ENCODE measurements at places on chromosomes 16 and 17.

GRCh38 chr16:53031323-53031942, 21.3 kb downstream of the CHD9NB start:
- no peaks in the 10 kb centered on the region for H3K36me3 ChIP-seq
- H3K27ac ChIP-seq, result no peak overlapping the region
- H3K4me3 ChIP-seq, result no peak overlapping the region
- H3K27me3 ChIP-seq, result no peaks in the 10 kb centered on the region
- peaks cover 5% of the 10 kb centered on the region for H3K4me1 ChIP-seq

DNA sequence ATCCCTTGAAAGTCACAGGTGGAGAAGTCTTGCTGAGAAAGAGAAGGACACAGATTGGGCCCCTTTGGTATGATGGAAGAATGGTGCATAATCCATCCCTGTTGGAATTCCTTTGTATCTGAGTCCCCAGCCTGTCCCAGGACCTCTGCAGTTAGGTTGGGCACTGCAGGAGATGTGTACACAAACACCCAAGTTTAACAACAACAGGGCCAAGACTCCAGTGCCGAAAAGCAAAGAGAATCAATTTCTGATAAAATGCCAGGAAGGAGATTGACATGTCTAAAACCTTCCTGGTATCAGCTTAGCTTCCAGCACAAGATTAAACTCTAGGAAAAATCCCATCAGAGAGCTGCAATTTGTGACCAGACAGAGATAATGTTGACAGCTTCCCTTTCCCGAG, 32.9 kb downstream of the KATNIP start:
- H3K4me1 ChIP-seq, result no peaks in the 10 kb centered on the region
- H3K4me3 ChIP-seq, result no peak overlapping the region
- DNase-seq, result no peak
- no peaks in the 10 kb centered on the region for H3K27me3 ChIP-seq

- DNase-seq, result no peak
- H3K27ac ChIP-seq, result no peak overlapping the region
- no peak overlapping the region for H3K4me3 ChIP-seq
- H3K36me3 ChIP-seq, result peaks cover 97% of the 10 kb centered on the region
These were observed 23.9 kb downstream of the SRCAP start for GRCh38 chr16:30722916-30723315.

GRCh38 chr17:9792181-9792840, 919 bp upstream of the DHRS7C start:
- no peak overlapping the region for H3K27ac ChIP-seq
- H3K4me3 ChIP-seq, result no peak overlapping the region
- H3K27me3 ChIP-seq, result no peaks in the 10 kb centered on the region
- H3K36me3 ChIP-seq, result no peaks in the 10 kb centered on the region

DNA sequence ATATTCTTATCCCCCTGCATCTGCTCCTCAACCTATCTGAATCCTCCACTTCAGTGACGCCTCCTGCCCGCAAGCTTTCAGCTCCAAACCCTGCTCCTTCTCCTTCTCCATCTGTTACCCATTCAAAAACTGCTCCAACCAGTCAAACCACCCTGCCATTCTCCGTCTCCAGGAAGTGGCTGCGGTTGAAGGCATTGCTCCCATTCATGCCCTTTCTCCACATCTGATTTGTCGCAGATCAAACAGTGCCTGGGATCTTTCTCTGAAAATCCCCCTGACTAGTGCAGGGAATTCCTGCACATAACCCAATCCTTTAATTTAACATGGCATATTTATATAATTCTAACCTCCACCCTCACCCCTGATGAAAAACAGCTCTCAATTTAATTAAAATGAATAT, 56.3 kb downstream of the SLFN5 start:
- DNase-seq, result no peak
- no peaks in the 10 kb centered on the region for H3K27me3 ChIP-seq
- no peak overlapping the region for H3K27ac ChIP-seq
- H3K4me1 ChIP-seq, result no peaks in the 10 kb centered on the region
- no peaks in the 10 kb centered on the region for H3K36me3 ChIP-seq

- no peaks in the 10 kb centered on the region for H3K4me1 ChIP-seq
- no peaks in the 10 kb centered on the region for H3K36me3 ChIP-seq
- no peaks in the 10 kb centered on the region for H3K27me3 ChIP-seq
- H3K4me3 ChIP-seq, result no peak overlapping the region
These were observed 50.2 kb downstream of the DNAH3 start for GRCh38 chr16:21100447-21100846.

DNA sequence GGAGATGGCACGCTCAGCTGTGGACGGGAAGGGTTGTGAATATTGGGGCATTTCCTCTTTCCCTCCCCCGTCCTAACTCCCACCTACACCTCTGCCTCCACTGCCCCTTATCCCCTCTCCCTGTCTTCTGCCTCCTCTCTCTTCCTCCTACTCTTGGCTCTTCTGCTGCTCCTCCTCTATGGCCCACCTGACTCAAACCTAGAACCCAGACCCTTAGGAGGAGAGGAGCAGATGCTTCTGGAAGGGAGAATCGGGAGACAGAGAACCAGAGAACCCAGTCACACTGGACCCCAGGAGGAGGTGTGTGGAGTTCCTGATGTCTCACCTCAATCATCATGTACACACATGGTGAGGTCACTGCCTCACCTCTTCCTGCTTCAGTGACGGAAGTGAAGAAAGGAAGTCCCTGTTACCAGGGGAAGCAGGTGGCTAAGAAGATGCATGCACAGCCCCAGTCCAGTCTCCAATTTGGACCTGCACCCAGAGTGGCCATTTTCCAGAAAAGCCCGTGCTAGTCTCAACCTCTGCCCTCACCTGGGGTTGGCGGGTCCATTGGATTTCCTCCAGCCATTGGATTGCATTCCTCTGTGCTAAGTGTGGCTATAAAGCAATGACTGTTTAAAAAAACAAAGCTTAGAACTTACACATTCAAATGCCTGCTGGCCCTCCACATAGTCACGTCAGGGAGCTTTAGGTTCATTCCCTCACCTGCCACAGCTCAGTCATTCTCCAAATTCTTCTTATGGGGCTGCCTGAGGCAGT, 4.0 kb downstream of the RNF222 start:
- H3K27ac ChIP-seq, result no peak overlapping the region
- no peaks in the 10 kb centered on the region for H3K4me1 ChIP-seq
- H3K36me3 ChIP-seq, result no peaks in the 10 kb centered on the region
- H3K4me3 ChIP-seq, result no peak overlapping the region
- DNase-seq, result no peak

DNA sequence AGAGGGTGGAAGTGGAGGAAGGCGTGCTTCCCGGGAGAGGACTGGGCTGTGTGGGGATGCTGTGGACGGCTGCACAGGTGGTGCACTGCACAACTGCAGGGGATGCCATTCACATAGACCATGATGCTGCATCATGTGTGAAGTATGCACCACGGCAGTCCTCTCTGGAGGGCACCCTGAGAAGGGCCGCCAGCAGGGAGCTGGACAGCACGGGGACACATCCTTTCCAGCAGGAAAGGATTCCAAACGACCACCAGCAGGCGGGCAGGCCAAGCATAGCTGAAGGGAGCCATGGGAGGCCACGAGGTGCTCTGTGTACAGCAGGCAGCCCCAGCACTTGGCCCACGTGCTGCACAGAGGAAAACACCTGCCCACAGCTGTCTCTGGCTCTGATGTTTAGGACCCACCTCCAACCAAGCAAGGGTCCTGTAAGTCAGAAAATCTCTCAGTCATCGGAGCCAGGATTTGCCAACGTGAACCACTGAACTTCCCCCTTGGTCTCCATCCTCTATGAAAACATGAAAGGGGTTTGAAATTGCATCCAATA, 10.1 kb downstream of the ACTG1 start:
- H3K27me3 ChIP-seq, result no peaks in the 10 kb centered on the region
- no peaks in the 10 kb centered on the region for H3K36me3 ChIP-seq
- no peaks in the 10 kb centered on the region for H3K4me1 ChIP-seq
- no peak overlapping the region for H3K27ac ChIP-seq
- no peak for DNase-seq

DNA sequence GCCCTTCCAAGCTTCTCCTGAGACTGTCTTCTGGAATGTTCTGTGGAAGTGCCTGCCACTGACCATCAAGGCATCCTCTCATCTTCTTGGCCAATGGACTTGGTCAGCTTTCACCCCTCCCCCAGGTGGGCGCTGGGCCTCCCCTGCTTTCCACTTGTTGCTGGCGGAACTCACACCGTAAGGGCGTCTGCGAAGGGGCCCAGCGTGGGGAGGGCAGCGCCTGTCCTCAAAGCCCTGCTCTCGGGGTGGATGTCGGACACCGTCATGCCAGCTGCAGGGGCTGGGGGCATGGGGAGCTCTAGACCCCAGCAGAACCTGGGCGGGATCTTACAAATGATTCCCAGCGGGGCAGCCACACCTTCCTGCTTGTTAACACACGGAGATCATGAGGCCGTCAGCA, 11.6 kb upstream of the ZFPM1 start:
- H3K27me3 ChIP-seq, result peaks cover 14% of the 10 kb centered on the region
- no peak overlapping the region for H3K4me3 ChIP-seq
- no peaks in the 10 kb centered on the region for H3K4me1 ChIP-seq
- DNase-seq, result no peak
- no peaks in the 10 kb centered on the region for H3K36me3 ChIP-seq
- H3K27ac ChIP-seq, result no peak overlapping the region

- no peak for DNase-seq
- H3K36me3 ChIP-seq, result no peaks in the 10 kb centered on the region
- no peak overlapping the region for H3K4me3 ChIP-seq
- H3K4me1 ChIP-seq, result peaks cover 8% of the 10 kb centered on the region
- peak overlapping the region; percentile 9 for H3K27ac ChIP-seq
These were observed 102.4 kb downstream of the ABCC12 start for GRCh38 chr16:48053418-48053745.

- no peak overlapping the region for H3K4me3 ChIP-seq
- no peaks in the 10 kb centered on the region for H3K36me3 ChIP-seq
- H3K27me3 ChIP-seq, result no peaks in the 10 kb centered on the region
- no peak for DNase-seq
These were observed 595.4 kb downstream of the MAF start for GRCh38 chr16:79005096-79005495.

DNA sequence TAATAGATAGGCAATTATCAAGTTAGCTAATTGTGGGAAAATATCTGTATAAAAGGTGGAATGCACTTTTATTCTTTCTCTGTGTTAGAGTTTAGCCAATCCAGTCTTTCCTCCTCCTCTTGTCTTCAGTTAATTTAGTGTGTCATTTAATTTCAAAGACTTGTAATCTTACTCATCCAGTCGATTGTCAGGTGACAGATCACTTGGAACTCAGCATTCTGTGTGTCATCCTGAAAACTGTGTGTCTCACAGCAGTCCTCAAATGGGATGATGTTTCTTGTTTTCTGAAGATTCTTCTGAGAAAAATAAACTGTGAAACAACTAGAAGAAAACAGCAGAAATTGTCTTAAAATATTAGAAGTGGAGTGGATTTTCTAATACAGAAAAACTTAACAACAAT, 290 bp upstream of the KRTAP4-1 start:
- DNase-seq, result no peak
- H3K4me3 ChIP-seq, result no peak overlapping the region
- H3K36me3 ChIP-seq, result no peaks in the 10 kb centered on the region
- no peak overlapping the region for H3K27ac ChIP-seq
- no peaks in the 10 kb centered on the region for H3K27me3 ChIP-seq

DNA sequence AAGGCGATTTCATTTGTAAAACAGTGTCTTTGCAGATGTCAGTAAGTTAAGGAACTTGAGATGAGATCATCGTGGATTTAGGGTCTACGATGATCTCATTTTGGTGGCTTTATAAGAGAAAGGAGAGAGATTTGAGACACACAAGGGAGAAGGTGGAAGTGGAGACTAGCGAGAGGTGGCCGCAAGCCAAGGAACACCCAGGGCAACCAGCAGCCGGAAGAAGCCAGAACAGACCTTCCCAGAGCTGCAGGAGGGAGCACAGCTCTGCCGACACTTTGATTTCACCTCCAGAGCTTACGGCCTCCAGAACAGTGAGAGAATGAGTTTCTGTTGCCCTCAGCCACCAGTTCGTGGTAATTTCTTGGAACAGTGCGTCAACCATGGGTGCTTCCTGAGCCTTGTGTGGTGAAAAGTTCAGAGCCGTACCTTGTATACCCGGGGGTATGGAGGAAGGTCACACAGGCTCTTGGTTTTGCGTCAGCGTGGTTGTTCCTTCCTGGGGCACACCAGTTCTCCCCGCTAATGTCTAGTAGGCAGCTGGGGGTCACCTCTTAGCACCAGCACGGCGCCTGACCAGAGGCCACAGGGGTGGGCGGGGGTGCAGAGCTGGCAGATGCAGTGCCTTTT, 12.9 kb upstream of the SEC14L1 start:
- H3K27ac ChIP-seq, result peak overlapping the region; percentile 74
- peaks cover 26% of the 10 kb centered on the region for H3K4me1 ChIP-seq
- peak; percentile 65 for DNase-seq

- H3K36me3 ChIP-seq, result no peaks in the 10 kb centered on the region
- H3K27me3 ChIP-seq, result no peaks in the 10 kb centered on the region
- H3K27ac ChIP-seq, result no peak overlapping the region
- no peaks in the 10 kb centered on the region for H3K4me1 ChIP-seq
- H3K4me3 ChIP-seq, result no peak overlapping the region
These were observed 37.9 kb upstream of the ABCA8 start for GRCh38 chr17:68993112-68993511.

GRCh38 chr17:21010705-21011596, 31.9 kb downstream of the USP22 start:
- no peak overlapping the region for H3K4me3 ChIP-seq
- H3K27ac ChIP-seq, result no peak overlapping the region
- DNase-seq, result no peak

DNA sequence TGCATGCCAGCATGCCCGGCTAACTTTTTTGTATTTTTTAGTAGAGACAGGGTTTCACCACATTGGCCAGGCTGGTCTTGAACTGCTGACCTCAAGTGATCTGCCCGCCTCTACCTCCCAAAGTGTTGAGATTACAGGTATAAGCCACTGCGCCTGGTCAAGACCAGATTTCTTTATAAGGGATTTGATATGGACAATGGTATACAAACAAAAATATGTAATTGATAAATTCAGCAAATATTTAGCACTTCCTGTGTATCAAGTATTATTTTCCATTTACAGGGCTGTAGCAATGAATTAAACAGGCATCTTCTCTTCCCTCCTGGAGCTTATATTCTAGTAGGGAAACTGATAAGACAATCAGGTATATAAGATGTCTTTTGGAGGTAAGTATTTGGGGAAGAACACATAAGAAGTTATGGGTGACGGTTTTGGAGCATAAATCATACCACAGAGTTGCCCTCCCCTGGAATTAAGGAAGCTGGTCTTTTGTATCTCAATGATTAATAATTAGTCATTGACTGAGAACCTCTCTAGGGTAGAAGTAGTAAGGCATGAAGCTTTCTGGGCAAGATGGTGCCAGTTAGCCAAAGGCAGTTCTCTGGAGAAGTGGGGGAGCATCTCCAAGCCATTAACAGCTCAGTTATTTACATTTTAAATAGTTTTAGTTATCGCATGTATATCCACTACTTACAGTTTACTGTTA, 35.8 kb downstream of the TANC2 start:
- DNase-seq, result no peak
- no peak overlapping the region for H3K4me3 ChIP-seq
- no peaks in the 10 kb centered on the region for H3K27me3 ChIP-seq
- no peak overlapping the region for H3K27ac ChIP-seq
- H3K36me3 ChIP-seq, result no peaks in the 10 kb centered on the region

DNA sequence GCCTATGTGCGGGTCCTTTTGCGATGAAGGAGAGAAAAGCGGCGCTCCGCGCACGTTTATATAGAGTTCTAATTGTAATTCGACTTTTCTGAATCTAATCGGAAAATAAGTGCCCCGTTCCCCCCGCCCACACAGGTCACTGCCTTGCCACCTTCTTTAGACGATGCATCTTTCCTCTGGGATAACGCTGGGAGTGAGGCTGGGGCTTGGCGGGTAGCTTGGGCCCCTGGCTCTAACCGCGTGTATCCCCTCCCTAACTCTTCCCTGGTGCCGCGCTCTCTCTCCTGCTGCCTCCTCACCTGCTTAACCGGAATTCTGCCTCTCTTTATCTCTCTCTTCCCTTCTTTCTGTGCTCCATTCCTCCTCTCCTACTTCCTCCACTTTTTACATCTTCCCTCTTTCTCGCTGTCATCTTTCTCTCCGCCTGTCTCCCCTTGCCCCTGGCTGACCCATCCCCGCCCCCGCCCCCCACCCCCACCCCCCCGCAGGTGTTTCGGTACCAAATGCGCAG, 2.6 kb downstream of the LHX1 start:
- H3K4me1 ChIP-seq, result peaks cover 43% of the 10 kb centered on the region
- H3K4me3 ChIP-seq, result no peak overlapping the region
- DNase-seq, result no peak

Data from tibial nerve (tissue), 4 donors.